ENCODE measurements at places on chromosomes 12 and 14.

DNA sequence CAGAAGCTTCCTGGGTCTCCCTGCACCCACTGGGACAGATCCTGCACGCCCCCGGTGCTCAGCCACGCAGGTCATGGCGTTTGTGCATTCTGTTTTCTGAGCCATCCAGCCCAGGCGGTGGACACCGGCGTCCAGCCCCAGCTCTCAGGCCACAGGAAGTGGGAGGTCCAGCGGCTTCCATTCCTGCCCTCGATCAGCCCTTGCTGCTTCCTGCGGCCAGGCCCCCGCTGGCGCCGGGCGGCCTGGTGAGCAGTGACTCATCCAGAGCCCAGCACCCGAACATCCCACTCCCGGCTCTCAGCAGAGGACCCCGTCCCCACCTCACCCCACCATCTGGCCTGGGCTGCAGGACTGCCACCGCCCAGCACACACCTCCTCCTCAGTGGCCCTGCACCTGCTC, 18.0 kb upstream of the NUDT14 start:
- no peak for DNase-seq

DNA sequence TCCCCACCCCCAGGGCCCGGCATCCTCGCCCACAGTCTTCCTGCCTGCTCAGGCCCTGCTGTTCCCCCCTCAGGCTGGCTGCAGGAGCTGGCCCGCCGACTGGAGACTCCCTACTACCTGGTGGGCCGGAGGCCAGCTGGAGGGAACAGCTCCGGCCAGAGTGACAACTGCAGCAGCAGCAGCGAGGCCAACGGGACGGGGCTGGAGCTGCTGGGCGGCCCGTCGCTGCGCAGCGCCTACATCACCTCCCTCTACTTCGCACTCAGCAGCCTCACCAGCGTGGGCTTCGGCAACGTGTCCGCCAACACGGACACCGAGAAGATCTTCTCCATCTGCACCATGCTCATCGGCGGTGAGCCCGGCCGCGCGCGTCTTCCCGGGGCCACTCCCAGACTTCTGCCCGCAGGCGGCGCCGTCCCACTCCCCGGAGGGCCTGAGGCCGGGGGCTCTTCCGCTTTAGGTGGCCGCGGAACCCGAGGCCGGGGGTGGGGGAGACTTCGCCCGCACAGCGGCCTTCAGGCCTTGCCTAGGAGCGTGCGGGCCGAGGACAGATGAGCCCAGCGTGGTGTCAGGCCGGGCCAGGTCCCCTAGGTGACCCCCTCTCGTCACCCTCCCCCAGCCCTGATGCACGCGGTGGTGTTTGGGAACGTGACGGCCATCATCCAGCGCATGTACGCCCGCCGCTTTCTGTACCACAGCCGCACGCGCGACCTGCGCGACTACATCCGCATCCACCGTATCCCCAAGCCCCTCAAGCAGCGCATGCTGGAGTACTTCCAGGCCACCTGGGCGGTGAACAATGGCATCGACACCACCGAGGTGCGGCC, 10.2 kb downstream of the KCNH3 start:
- no peak for DNase-seq

DNA sequence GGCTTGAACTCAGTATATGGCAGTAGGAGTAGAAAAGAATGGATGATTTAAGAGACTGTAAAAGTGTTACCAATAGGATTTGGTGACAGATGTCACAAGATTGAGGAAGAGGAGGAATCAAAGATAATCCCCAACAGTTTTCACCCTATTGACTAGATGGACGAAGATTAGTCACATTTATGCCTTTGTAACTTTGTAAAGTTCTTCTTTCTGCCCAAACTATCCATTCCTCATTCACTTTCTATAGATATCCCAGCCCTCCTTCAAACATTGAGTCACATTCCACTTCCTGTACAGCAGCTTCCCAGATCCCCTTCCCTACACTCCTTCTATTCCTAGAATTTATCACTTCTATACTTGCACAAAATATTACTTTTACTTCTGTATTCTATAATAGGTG, 207.9 kb downstream of the BTG1 start:
- DNase-seq: no peak

- no peak for DNase-seq
These were observed 68.7 kb downstream of the SLC16A7 start for GRCh38 chr12:59664495-59664894.

DNA sequence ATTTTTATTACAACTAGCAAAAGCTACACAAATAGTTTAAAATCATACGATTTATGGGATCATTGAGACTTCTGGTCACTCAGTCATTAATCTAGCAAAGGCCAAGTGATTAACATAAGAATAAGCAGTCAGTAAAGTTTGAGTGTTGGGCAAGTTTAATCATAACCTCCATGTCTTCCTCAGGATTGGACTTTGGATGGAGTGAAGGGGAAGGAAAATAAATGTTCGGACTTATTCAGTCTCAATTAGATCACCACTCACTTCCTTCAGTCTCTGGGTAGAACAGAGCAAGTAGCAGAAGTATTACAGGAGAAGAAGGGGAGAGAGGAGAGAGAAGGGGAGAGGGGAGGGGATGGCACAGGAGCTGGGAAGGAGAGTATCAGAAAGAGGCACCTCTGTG, 31.4 kb downstream of the CPM start:
- no peak for DNase-seq

DNA sequence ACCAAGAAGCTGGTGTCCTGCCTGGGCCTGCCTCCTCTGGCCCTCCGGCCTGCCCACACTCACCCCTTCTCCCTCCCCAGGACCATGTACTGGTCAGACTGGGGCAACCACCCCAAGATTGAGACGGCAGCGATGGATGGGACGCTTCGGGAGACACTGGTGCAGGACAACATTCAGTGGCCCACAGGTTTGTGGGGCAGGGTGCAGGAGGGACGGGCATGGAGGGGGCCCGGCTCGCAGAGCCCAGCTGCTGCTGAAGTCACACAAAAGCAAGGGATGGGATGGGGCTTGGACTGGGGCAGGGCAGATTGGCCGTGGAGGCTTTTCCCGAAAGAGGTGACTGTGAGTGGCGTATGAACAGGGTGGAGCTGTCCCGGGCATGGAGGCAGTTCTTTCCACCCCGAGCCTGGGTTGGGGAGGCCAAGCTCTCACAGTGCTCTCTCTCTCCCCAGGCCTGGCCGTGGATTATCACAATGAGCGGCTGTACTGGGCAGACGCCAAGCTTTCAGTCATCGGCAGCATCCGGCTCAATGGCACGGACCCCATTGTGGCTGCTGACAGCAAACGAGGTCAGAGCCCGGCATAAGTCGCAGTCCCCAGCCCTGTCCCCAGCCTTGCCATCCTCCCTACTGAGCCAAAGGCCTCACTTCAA, 7.8 kb upstream of the NXPH4 start:
- DNase-seq: no peak

DNA sequence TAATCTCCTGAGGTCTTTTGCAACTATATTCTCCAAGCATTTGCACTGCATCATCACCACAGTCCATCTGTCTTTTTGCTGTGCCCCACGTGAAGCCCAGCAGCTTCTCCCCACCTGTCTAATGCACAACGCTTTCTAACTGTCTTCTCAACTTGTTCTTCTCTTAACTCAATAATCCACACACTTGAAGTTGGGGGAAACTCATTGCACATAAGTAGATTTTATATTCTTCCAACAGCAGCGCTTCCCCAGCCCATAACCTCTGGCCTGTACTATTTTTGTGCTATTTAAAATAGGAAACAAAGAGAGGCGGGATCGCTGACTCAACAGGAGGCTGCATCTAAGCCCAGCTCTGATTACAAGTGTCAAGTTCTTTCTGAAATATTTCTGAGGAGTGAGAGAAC, 226.7 kb downstream of the GXYLT1 start:
- DNase-seq: no peak

- DNase-seq: no peak
These were observed 94.1 kb downstream of the SLC2A13 start for GRCh38 chr12:40011775-40012129.

GRCh38 chr12:77724367-77724957, 106.2 kb upstream of the NAV3 start:
- peak; percentile 35 for DNase-seq

DNA sequence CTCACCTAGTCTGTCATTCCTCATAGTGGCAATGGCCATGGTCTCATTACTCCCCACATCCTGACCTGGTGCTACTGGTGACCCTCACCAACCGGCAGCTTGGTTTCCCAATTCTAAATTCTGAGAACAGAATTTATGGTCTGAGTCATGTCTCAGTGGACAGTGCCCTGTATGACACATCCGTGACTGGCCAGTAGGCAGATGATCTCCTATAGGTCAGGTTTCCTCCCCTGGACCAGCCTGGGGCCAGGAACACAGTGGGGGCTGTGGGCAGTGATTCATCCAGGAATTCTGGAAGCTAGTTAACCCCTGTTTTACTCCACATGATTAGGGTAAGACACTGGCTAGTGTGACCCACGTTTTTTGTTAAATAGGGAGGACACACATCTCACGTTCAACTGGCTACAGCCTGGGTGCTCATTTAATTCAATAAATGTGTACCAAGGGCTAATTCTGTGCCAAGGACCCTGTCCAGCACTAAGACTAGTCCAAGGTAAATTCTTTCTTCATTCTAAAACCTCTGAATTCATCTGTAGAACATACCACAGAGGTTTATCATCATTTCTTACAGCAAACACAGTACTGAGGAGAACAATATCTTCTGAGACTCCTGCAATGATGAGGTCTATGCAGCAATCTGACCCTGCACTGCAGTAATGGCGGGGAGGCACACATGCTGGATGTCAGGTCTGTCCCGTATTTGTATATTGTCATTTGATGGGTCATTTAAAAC, 249.6 kb upstream of the TBX3 start:
- no peak for DNase-seq

GRCh38 chr14:60164404-60164711, 840 bp downstream of the DHRS7 start:
- DNase-seq: no peak

- no peak for DNase-seq
These were observed 1.3 kb downstream of the RITA1 start for GRCh38 chr12:113186666-113187325.

GRCh38 chr14:54170301-54170700, 213.7 kb upstream of the BMP4 start:
- DNase-seq: no peak

GRCh38 chr14:81971911-81972310, 438.3 kb upstream of the SEL1L start:
- DNase-seq: no peak

DNA sequence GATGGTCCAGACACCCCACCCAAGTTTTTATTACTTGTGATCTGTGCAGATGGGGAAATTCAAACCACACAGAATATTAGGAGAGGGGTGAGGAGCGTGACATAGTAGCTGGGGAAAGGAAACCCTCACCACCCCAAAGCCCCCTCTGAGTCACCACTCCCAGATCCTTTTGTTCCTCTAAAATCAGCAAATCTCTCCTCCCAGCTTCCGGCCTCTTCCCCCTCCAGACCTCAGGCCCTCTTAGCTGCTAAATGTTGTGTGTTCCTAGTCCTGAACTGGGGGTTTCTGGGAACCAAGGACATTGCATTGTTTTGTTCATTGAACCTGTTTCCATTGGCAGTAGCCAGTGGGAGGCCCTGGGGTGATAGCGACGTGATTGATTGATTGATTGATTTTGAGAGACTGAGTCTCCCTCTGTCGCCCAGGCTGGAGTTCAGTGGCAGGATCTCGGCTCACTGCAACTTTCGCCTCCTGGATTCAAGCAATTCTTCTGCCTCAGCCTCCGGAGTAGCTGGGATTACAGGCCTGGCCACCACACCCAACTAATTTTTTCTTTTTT, 5.9 kb upstream of the ORAI1 start:
- no peak for DNase-seq
